ENCODE measurements at places on chromosomes 3 and 15.
A peak's percentile ranks its signal among the peaks of the same experiment; 100 is the strongest.

DNA sequence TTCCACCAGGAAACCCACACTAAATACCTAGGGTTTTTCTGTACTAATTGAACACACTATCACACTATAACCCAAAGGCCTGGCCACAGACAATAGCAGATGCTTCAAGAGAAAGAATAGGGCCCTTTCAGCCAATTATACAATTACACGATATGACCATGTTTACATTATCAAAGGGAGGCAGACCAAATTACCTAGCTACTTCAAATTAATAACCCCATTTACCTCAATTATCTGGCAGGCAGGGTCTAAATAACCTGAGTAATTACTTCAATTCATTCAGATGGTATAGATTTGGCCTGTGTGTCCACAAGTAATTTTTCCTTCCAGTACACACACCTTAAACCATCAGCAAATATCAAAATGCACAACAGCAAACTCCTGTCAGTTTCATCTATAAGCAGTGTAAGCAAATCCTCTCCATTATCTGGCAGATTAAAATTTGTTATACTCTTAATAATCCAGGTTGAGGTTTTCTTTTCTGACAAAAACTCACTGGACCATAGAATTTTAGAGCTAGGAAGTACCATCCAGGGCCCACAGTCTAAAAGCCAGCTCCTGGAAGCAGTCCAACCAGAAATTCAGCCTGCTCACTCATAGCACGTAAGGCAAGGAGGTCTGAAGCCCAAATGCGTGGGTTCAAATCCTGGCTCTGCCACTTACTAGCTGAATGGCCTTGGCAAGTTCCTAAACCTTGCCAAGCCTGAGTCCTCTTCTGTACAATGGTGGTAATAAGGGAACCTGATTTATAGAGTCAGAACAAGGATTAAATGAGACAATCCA lies 51.8 kb downstream of the RFTN1 start:
- no peak for DNase-seq

DNA sequence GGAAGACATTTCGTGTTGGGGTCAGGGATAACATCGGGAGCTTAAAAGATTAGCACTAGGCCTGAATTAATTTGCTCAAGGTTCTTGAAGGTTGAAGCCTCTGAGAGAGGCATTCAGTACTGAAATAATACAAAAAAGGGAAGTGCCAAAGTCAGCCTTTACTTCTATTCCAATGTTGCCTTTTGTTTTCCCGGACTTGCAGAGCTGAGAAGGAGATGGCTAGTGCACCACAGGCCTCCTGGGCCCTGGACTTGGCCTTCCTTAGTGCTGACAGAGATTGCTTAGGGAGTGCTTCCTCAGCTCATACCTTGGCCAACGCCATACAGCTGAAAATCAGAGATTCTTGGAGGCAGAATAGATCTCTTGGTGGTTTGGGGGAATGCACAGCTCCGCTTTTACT lies 333.6 kb upstream of the TBL1XR1 start:
- DNase-seq, result no peak

DNA sequence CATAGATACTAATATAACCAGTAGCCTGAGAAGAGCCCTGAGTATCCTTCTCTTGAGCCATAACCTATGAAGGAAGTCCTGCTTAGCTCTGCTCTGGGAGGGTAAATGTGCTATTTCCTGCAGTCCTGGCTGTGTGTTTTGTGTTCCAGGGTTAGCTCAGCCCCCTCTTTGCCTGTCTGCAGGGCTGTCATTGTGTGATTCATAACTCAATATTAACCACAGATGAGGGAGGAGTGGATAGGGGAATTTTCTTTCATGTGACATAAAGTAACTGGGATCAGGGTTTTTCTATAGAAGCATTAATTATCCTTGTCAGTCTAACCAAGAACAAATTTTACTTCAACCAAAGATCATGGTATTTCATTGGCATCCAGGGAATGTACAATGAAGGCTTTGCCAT lies 183.3 kb upstream of the ZBTB20 start:
- peak; percentile 11 for DNase-seq

- no peak for DNase-seq
Observed at GRCh38 chr3:58215317-58216025, 4.7 kb upstream of the DNASE1L3 start.

DNA sequence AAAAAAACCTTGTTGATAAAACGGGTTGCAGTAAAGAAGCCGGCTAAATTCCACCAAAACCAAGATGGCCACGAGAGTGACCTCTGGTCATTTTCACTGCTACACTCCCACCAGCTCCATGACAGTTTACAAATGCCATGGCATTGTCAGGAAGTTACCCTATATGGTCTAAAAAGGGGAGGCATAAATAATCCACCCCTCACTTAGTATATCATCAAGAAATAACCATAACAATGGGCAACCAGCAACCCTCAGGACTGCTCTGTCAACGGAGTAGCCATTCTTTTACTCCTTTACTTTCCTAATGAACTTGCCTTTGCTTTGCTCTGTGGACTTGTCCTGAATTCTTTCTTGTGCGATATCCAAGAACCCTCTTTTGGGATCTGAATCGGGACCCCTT lies 14.4 kb upstream of the CDC25A start:
- DNase-seq, result no peak

GRCh38 chr15:23572844-23573243 lies 7.4 kb downstream of the MKRN3 start:
- no peak for DNase-seq

GRCh38 chr15:101318147-101318819 lies 23.2 kb upstream of the SNRPA1 start:
- DNase-seq, result no peak

GRCh38 chr3:122151480-122151879 lies 32.0 kb upstream of the CASR start:
- no peak for DNase-seq

- no peak for DNase-seq
Observed at GRCh38 chr3:137770835-137771399, 6.8 kb downstream of the SOX14 start.

GRCh38 chr3:52931889-52932288 lies 34.5 kb upstream of the STIMATE start:
- no peak for DNase-seq

- no peak for DNase-seq
Observed at GRCh38 chr3:31252216-31253185, 280.2 kb upstream of the STT3B start.

DNA sequence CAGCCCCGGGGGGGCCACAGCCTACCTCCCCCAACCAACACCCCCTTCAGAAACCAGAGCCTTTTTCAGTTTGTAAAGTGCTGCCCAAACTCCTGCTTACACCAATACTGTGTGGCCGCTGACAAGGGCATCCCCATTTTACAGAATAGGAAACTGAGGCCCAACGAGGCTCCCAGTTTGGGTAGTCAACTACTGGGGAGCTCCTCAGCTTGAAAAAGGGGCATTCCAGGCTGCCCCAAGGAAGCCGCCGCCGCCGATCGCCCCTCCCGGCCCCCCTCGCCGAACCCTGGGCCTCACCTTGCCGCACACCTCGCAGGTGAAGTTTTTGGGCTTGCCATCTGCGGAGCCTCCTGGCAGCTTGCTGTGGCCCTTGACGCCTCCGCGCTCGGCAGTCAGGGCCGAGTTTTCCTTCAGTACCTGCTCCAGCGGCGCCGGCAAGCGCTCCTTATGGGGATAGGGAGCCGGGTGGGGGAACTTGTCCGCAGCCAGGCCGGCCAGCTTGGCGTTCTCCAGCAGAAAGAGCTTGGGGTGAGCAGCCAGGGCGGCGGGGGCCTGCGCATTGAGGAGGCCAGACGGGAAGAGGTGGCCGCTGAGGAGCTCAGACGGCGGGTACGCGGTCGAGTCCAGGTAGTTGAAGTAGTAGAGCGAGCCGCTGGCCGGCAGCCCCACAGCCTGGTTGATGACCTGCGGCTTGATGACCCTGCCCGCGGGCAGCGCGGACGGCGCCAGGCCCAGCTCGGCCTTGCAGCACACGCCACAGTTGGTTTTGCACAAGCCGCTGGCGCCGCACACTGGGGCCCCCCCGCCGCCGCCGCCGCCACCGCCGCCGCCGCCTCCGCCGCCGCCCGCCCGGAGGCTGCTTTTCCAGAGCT lies 1.4 kb downstream of the FEZF2 start:
- no peak for DNase-seq

GRCh38 chr15:32641517-32642059 lies at the start of gene SCG5:
Gene SCG5 (plus strand): TSS chr15:32641710. CDS start chr15:32643593, 1,883 bp downstream.
- no peak for DNase-seq

DNA sequence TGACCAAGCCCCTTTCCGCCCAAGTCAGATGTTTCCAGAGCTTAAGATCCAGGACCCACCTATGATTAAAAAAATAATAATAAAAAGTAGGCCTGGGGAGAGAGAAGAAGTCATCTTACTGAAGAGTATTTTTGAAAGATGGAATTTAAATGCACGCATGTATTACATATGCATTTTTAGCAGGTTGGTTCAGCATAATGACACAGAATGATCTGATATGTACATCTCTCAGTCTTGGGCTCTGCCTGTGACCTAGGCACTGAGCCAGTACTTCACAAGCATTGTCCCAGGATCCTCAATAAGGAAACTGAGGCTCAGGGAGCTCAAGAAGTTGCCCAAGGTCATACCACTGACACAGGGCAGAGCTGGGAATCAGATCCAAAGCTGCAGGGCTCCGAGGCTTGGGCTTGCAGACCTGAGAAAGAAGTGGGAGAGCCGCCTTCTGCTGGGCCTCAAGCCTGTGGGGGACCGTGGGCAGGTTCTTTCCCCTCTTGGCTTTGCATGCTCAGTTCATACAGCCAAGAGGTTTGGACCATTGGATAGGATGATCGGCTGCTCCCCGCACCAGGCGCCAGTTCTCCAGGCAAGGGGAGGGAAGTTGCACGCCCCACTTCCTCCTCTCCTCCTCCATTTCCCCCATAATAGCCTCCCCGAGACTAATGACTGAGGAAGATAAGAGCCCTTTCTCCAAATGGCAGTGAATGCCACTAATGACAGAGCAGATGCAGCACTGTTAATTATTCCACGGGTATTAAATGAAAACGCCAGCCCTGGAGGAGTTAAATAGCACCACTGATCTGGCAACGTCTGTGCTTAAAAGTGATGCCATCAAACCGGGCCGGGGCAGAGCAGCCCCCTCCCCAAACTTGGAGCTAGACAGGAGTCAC lies 6.9 kb downstream of the SLC6A1 start:
- DNase-seq, result no peak

DNA sequence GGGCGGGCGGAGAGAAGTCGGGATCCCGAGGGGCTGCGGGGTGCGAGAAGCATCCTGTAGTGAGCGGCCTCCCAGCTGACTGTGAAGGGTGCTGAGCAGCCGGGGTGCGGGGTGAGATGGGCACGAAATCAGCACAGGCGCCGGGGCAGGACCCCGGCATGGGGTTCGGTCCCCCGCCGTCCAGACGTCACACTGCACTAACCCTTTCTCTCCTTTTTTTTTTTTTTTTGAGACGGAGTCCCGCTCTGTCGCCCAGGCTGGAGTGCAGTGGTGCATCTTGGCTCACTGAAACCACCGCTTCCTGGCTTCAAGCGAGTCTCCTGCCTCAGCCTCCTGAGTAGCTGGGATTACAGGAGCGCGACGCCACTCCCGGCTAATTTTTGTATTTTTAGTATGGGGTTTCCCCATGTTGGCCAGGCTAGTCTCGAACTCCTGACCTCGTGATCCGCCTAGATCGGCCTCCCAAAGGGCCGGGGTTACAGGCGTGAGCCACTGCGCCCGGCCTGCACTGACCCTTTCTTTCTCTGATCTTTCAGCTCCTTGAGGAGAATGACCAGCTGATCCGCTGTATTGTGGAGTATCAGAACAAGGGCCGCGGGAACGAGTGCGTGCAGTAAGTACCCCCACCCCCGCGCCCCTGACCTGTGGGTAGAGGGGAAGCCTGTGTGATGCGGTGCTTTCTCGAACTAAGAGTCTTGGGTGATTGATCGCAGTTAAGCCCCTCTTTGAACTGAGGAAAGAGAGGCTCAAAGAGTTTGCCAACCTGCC lies 513 bp downstream of the SS18L2 start:
- no peak for DNase-seq

DNA sequence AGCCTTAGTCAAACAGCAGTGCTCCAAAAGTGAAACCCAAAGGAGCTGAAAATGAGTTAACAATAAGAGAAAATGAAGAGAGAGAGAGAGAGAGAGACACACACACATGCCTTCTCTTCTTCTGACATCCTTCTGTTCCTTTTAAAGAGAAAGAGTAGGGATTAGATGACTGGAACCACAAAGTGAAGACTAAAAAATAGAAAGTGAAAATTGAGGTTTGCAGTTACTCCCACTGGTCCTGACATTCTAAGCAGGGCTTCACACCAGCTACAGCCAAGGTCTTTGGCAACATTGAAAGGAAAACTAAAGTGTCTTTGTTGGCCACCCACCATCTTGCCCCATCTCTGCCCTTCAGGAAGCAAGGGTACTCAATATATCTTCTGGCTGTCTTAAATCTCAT lies 59.2 kb downstream of the USP50 start:
- no peak for DNase-seq

GRCh38 chr15:70442616-70443321 lies 320.6 kb downstream of the UACA start:
- no peak for DNase-seq

GRCh38 chr3:16496008-16496407 lies 17.5 kb downstream of the RFTN1 start:
- no peak for DNase-seq

DNA sequence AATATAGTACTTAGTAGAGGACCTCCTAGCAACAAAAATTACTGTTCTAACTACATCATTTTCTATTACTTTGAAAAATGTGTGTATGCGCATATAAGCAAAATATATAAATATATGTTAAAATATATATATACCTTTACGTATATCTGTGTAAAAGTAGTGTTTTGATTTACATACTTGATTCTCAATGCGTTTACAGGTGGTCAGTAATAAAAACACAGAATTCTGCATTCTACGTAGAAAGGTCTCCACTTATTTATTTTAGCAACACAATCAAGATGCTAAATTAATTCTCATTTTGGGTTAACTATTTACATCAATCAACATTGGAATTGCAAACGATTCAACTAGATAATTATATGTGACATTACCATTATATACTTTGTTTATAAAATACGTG lies 158.0 kb downstream of the ATG7 start:
- DNase-seq, result no peak

DNA sequence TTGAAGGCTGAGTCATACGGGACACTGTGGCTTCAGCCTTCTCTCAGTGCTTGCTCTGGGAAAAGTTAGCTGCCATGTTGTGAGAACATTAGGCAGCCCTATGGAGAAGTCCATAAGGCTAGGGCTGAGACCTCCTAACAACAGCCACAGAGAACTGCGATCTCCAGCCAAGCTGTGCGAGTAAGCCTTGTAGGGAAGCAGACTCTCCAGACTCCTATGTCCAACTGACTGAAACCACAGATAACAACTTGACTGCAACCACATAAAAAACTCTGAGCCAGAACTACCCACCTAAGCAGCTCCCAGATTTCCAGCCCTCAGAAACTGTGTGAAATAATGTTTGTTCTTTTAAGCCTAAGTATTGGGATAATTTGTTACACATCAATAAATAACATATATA lies 40.7 kb downstream of the DENND6A start:
- DNase-seq, result no peak

- DNase-seq, result no peak
Observed at GRCh38 chr15:39641191-39641889, 60.5 kb downstream of the THBS1 start.

DNA sequence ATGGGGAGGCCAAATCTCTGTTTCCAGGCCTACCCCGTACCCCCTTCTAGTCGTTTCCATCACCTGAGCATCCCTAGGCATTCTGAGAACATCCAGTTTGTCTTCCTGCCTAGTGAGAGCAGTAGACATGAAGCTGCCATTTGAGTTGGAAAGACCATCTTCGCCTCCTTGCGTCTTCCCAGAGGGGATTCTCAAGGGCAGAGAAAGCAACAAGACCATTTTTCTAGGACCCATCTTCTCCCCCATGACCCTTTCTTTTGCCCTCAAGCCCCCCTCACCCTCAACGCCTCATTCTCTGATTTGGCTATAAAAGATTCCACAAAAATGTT lies 148.7 kb upstream of the BHLHE40 start:
- DNase-seq, result no peak
